ENCODE measurements at places on chromosomes 5 and 9.
A peak's percentile ranks its signal among the peaks of the same experiment; 100 is the strongest.

- no peak for DNase-seq
These were observed 60.8 kb downstream of the WDR41 start for GRCh38 chr5:77431286-77431685.

GRCh38 chr5:153543288-153543687 is 52.8 kb downstream of the GRIA1 start:
- no peak for DNase-seq

GRCh38 chr9:21556581-21557427 is 74.7 kb upstream of the IFNE start:
- no peak for DNase-seq

DNA sequence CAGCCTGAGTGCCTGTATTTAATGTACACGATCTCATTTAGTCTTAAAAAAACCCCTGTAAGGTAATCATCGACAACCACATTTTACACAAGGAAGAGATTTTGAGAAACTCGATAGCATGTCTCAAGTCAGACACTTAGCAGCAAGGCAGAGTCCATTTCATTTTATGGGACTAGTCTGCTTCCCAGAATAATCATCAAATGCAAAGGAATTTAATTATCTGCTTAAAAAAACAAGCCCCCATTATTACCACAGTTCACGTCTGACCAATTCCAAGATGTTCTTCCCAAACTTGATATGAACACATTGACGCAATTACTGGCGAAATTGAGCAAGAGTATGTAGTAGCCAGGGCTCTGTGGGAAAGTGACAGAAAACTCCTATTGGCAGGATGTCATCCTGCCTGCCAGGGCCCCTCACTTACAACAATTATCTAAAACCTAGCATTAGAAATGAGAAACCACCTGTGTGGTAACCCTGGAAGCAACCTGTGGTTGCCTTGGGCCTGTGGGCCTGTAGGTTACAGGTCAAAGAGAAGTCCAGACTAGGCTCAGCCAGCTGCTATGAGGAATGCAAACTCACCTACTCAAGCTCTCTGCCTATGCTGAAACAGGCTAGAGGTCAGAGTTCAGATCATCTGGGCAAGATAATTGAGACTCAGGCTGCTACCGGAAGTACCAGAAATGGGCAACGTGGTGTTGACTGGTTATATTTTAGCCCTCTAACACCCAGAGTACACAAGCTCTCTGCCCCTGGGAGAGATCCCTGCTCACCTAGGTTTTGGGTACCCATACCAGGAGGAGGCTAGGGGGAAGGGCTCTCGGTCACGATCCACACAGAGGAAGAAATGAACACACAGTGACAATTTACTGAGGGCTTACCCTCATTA is 1.6 kb downstream of the B4GALT1 start:
- DNase-seq, result no peak

DNA sequence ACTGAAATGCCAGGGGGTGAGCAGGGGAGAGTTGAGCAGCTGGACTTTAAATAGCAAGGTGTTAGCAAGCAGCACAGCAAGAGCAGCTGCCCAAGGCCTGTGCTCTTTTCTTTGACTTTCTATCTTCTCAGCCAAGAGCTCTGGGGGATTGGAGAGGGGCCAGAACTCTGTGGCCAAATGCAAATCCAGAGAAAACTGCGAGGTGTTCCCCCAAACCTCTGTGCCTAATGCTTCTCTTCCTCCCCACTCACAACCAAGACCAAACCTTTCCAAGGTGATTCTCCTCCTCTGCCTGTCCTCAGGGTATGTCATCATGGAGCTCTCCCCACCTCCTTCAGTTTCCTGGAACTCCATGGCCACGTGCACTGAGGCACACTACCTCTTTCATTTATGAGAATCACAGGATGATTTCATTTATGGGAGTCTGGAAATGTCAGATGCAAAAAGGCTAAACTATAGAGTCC is 118.7 kb upstream of the WWC1 start:
- DNase-seq, result no peak

- DNase-seq, result peak; percentile 7
These were observed at the start of gene GFPT2 for GRCh38 chr5:180353048-180353979. Gene GFPT2 (minus strand): TSS chr5:180353336. CDS start chr5:180353217, 119 bp downstream.

GRCh38 chr9:113989714-113990569 is 88.2 kb downstream of the AMBP start:
- no peak for DNase-seq

GRCh38 chr9:125317704-125318103 is 56.1 kb downstream of the GAPVD1 start:
- no peak for DNase-seq

DNA sequence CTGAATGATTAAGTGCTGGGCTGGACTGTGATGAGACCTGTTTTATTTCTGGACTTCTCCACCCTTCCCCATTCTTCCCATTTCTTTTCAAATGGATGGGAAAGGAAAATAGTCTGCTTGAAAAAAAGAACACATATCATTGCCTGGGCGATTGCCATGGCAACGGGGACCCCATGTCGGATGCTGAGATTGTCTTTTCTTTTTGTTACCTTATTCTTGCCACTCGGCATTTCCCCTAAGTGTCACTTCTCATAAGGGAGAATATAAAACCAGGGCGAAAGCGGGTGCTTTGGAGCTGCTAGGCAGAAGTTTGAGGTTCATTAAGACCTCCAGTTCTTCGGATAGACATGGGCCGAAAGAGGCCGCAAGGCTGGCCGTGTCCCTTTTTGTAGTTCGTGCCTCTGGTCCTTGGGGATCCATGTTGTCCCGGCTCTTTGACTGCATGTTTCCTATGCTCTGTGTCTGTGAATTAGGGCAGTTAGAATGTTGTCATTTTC is 763 bp downstream of the FGD3 start:
- no peak for DNase-seq

GRCh38 chr5:127589309-127590030 is 59.4 kb upstream of the CTXN3 start:
- no peak for DNase-seq

DNA sequence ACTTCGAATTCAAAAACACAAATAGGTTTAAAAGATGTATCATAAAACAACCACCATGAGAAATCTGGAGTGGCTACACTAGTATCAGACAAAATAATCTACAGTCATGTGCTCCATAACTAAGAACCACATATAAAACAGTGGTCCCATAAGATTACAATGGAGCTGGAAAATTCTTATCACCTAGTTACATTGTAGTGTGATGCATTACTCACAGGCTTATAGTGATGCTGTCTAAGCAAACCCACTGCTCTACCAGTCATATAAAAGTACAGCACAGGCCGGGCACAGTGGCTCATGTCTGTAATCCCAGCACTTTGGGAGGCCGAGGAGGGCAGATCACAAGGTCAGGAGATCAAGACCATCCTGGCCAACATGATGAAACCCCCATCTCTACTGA is 160.1 kb downstream of the ROR2 start:
- no peak for DNase-seq

- DNase-seq, result no peak
These were observed 30.1 kb upstream of the MINAR2 start for GRCh38 chr5:129717751-129718310.

GRCh38 chr9:84101964-84102632 is 121.5 kb downstream of the RMI1 start:
- no peak for DNase-seq

DNA sequence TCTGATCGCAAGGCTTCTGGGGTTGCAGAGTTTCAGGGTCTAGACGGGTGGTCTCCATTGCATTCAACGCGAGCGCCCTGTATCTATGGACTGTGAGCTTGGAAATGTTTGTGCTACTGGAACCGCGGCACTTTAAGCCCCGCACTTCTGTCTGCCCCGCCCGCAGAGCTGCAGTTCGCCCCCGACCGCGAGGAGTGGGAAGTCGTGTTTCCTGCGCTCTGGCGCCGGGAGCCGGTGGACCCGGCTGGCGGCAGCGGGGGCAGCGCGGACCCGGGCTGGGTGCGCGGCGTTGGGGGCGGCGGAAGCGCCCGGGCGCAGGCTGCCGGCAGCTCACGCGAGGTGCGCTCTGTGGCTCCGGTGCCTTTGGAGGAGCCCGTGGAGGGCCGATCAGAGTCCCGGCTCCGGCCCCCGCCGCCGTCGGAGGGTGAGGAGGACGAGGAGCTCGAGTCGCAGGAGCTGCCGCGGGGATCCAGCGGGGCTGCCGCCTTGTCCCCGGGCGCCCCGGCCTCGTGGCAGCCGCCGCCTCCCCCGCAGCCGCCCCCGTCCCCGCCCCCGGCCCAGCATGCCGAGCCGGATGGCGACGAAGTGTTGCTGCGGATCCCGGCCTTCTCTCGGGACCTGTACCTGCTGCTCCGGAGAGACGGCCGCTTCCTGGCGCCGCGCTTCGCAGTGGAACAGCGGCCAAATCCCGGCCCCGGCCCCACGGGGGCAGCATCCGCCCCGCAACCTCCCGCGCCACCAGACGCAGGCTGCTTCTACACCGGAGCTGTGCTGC is 1.0 kb downstream of the ADAMTS19 start:
- no peak for DNase-seq

DNA sequence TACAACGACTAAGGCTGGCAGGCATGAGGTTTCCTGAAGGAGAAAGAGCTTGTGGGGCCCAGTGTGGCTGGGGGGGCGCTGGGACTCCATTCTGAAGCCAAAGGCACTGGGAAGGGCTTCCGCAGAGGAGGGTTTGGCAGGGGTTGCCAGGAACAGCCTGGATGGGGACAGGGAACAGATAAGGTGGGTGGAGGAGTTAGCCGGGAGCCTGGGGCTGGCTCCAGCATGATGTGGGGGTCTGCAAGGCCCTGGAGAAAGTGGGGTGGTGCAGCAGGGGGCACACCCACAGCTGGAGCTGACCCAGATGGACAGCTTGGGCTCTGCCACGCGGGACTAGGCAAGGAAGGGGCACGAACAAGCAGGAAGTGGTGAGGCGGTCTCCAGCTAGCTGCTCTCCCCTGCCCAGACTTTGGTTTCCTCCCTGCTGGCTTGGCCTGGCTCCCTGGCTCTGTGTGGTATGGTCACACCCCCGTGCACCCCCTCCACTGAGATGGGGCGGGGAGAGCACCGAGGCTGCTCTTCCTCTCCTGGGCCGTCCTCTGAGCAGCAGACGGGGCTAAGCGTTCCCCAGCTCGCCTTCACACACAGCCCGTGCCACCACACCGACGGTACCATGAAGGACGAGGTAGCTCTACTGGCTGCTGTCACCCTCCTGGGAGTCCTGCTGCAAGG is at the start of gene LTC4S:
TSS of gene LTC4S (plus strand) at position 519 of the 672 bp plus-strand sequence. CDS start at position 614, 95 bp downstream.
- DNase-seq, result no peak

DNA sequence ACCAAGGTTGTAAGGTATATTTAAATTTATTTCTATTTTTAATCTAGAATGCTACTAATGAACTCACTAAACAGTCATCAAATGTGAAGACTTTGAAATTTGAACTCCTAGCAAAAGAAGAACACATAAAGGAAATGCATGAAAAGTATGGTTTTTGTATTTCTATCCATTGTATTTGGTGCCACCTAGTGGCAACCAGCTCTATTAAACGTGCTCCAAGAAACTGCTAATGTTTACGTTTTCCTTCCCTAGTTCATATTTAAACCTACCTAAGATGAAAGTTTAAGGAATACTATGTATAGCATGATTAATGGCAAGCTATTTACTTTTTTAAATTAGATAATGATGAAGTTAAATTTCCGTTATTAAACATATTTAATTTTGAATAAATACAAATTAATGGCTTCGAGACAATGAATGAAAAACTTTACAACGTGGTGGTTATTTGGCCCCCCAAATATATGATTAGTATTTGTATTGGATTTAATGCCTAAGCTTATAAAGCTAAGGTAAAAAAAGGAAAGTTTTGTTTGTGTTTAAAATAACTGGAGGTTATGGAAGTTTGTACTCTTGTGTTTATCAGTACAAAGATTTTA is 115.9 kb upstream of the SH3GL2 start:
- peak; percentile 15 for DNase-seq

GRCh38 chr5:75043633-75044264 is 8.6 kb downstream of the GCNT4 start:
- no peak for DNase-seq

DNA sequence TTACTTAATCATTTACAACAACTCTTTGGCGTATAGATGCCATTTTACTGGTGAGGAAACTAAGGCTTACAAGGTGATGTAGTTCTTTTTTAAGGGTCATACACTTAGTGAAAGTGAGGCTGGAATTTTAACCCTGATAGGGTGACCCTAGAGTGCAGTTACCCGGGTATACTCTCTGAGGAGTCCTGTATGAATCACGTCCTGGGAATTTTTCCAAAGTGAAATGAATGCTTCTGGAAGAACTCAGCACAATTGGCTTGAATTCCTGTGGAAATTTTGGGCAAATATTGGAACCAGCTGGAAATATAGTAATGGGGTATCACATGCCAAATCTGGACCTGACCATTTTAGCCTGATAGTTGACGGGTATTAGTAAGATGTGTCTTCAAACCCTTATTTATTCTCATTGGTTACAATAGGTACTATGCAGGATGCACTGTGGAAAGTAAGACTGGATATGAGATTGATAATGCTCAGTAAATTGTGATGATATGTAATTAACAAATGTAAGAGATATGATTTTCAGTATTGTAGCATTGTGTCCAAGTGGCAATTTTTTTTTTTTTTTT is 14.8 kb downstream of the SUB1 start:
- no peak for DNase-seq

GRCh38 chr5:33232731-33233505 is 207.8 kb upstream of the TARS1 start:
- DNase-seq, result no peak

DNA sequence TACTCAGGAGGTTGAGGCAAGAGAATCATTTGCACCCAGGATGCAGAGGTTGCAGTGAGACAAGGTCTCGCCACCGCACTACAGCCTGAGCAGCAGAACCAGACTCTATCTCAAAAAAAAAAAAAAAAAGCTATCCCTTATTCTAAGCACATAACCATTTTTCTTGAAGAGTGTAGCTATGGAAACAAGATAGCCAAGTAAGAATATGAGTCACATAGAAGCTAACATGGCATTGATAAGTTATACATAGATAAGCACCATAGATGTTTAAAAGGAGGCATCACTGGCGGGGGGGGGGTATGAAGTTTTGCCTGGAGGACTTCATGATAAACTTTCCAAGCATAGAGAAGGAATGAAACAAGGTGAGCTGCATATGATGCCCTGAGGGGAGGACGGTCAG is 26.0 kb downstream of the CHSY3 start:
- no peak for DNase-seq

DNA sequence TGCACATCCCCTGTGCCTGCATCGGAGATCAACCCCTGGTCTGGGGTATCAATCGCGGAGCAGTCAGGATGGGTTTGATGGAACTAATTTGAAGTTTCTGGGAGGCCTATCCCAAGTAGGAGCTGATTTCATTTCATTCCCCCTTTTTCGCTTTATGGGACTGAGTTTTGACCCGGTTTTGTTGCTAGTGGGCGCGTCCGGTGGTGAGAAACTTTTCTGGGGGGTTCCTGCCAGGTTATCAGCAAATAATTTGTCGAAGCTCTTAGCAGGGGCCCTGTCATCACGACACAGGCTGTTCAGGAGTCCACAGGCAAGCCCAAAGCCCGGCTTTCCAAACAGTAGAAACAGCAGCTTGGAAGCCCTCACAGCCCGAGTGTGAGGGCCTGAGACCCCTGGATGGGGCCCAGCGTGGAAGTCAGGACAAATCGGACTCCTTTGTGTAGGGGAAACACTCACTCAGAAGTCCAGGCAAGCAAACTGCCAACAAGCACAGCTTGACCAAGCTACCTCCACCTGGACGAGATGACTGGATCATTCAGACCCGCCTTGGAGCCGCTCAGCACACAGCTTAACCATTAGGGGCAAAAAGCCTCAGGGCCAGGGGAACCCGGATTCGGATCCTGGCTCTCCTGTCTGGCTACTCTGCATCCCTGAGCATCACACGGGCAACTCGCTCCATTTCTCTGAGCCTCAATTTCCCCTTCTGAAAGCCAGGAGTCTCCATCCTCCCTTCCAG is 64.4 kb upstream of the BARHL1 start:
- no peak for DNase-seq

All from NCI-H1417 treated with DMSO at 0.1 percent for 48 hours (cell line).